ENCODE measurements at places on chromosomes 6 and 20.
A peak's percentile ranks its signal among the peaks of the same experiment; 100 is the strongest.

- H3K27ac ChIP-seq = peak overlapping the region; percentile 99
- peaks cover 4% of the 10 kb centered on the region for H3K36me3 ChIP-seq
- H3K27me3 ChIP-seq = no peaks in the 10 kb centered on the region
- DNase-seq = peak; percentile 85
- no peak overlapping the region for H3K4me3 ChIP-seq
These were observed 35.7 kb upstream of the ID1 start for GRCh38 chr20:31569163-31570020.

- H3K27ac ChIP-seq = peak overlapping the region; percentile 89
- H3K4me3 ChIP-seq = no peak overlapping the region
- DNase-seq = no peak
- H3K36me3 ChIP-seq = peaks cover 34% of the 10 kb centered on the region
- no peaks in the 10 kb centered on the region for H3K27me3 ChIP-seq
- peaks cover 46% of the 10 kb centered on the region for H3K4me1 ChIP-seq
These were observed 25.2 kb downstream of the RIOK1 start for GRCh38 chr6:7414811-7415210.

DNA sequence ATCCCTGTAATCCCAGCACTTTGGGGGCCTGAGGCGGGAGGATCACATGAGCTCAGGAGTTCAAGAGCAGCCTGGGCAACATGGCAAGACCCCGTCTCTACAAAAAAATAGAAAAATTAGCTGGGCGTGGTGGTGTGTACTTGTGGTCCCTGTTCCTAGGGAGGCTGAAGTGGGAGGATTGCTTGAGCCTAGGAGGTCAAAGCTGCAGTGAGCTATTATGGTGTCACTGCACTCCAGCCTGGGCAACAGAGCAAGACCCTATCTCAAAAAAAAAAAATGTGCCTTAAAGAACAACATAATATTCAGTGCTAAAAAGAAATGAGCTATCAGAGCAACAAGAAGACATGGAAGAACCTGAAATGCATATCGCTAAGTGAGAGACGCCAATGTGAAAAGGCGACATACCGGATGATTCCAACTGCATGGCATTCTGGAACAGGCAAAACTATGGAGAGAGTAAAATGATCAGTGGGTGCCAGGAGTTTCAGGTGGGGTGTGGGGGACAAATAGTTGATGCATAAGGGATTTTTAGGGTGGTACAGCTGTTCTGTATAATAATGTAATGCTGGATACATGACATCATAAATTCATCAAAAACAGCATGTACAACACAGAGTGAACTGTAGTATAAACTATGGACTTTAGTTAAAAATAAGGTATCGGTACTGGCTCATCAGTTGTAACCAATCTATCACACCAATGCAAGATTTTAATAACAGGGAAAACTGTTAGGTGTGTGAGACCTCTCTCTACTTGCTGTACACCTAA, 80.8 kb downstream of the GMPR start:
- H3K36me3 ChIP-seq = no peaks in the 10 kb centered on the region
- peaks cover 27% of the 10 kb centered on the region for H3K4me1 ChIP-seq
- peak overlapping the region; percentile 12 for H3K27ac ChIP-seq
- no peak overlapping the region for H3K4me3 ChIP-seq

- H3K4me1 ChIP-seq = peaks cover 15% of the 10 kb centered on the region
- H3K36me3 ChIP-seq = peaks cover 14% of the 10 kb centered on the region
- no peak overlapping the region for H3K27ac ChIP-seq
These were observed 42.7 kb downstream of the MTRES1 start for GRCh38 chr6:107070686-107071085.

DNA sequence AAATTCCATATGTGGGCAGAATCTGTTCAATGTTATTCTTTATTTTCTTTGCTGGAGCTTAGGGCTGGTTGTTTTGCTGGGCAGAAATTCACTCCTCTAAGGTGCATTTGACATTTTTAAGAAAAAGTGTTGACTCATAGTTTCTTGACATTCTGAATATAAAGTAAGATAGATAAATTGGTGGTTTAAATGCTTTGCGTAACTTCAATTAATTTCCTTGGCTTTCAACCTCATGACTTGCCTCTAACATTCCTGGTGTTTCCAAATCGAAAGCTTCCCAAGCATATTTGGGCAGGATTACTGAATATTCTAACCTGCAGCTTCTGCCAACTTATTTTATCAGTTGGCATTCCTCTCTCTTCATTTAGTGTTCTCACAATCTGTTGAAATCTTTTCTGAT, 718.7 kb upstream of the ADGRB3 start:
- peaks cover 6% of the 10 kb centered on the region for H3K4me1 ChIP-seq
- H3K4me3 ChIP-seq = no peak overlapping the region
- no peaks in the 10 kb centered on the region for H3K27me3 ChIP-seq

DNA sequence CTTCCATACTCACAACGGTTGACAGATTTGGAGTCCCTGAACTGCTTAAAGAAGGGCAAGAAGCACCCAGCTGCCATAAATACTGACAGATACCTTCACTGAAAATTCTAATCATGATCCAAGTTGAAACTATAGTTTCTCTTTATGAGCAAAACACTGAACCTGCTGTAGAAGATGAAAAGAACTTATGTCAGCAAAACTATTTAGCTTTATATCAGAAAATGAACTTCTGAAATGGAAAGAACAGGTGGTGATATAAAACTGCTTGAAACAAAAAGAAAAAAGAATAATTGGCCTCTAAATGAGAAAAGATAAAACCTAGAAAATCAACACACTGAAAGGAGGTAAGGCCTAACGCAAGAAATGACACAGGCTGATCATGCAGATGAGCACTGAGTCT, 72.4 kb downstream of the HACE1 start:
- H3K4me1 ChIP-seq = peaks cover 13% of the 10 kb centered on the region
- no peak overlapping the region for H3K27ac ChIP-seq
- no peak overlapping the region for H3K4me3 ChIP-seq
- DNase-seq = no peak

GRCh38 chr20:31698803-31699718, 23.6 kb downstream of the BCL2L1 start:
- H3K36me3 ChIP-seq = peaks cover 17% of the 10 kb centered on the region
- no peak overlapping the region for H3K4me3 ChIP-seq
- peak overlapping the region; percentile 83 for H3K27ac ChIP-seq
- DNase-seq = no peak
- H3K27me3 ChIP-seq = no peaks in the 10 kb centered on the region
- peaks cover 16% of the 10 kb centered on the region for H3K4me1 ChIP-seq

DNA sequence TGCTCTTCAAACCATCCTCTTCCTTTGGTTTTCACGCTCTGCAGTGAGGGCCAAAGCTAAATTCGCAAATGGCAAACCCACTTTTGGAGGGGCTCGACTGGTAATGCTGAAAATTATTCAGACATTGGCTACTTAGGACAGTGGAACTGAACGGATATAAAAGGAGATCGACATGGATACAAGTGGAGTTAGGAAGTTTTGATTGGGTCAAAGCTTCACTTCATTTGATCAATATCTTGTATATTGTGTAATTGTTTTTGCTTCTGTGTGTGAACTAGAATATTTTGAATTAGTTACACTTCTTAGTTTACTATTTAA, 1.2 kb downstream of the FAM8A1 start:
- H3K36me3 ChIP-seq = peaks cover 13% of the 10 kb centered on the region
- peaks cover 18% of the 10 kb centered on the region for H3K4me1 ChIP-seq
- peak overlapping the region; percentile 64 for H3K27ac ChIP-seq
- H3K4me3 ChIP-seq = peak overlapping the region; percentile 72
- no peaks in the 10 kb centered on the region for H3K27me3 ChIP-seq

- DNase-seq = no peak
- H3K4me3 ChIP-seq = no peak overlapping the region
- H3K4me1 ChIP-seq = peaks cover 17% of the 10 kb centered on the region
These were observed 510.2 kb downstream of the RNF144B start for GRCh38 chr6:18897350-18897749.

DNA sequence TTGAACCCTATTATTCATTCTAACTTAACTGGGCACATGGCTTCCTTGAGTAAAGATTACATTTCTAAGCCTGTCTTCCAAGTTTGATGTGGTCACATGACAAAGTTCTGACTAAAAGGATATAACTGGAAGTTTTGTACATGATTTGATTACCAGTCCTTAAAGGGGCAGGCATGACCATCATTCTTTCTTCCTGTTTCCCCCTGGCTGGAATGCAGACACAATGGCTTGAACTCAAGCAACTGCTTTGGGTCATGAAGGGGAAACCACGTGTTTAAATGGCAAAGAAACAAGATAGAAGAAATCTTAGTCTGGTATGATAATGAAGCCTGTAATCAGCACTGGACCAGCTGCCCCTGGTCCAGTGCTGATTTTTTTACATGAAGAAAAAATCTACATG, 15.6 kb upstream of the SHLD1 start:
- H3K4me3 ChIP-seq = no peak overlapping the region
- peaks cover 16% of the 10 kb centered on the region for H3K27me3 ChIP-seq
- H3K4me1 ChIP-seq = peaks cover 16% of the 10 kb centered on the region
- H3K36me3 ChIP-seq = no peaks in the 10 kb centered on the region

DNA sequence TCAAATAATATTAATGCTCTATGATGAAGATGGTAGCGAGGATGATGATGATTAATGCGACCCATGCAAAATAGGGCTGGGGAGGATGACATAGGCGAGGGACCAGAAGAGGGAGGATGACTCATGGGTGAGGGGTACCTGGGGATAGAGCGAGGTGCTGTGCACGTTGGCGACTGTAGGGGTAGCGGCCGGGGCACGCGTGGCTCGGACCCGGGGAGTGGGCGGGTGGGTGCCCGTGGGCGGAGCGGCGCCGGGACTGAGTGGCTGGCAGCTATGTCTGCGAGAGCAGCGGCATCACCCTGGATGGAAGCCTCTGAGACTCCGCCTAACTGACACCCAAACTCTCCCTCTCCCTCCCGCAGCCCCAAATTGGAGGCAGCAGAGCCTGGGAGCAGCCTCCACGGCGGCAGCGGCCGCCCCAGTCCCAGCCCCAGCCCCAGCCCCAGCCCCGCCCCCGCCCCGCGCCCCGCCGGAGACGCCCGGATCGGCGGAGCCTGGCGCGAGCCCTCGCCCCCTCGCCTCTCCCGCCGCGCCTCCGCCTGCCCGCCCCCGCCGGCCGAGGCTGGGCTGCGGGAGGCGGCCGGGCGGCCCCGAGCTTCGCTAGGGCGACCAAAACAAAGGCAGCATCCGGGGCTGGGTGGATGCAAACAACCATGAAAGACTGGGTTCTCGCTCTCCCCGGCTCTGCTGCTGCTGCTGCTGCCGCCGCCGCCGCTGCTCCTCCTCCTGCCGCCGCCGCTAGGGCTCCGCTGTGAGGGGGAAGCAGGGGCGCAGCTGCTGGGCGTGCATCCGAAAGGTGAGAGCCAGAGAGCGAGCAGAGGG, at the start of gene RIMS1:
Gene RIMS1 (plus strand): TSS at position 367 of the 822 bp plus-strand sequence. CDS start 474 bp downstream, outside the sequence.
- peaks cover 82% of the 10 kb centered on the region for H3K27me3 ChIP-seq
- H3K27ac ChIP-seq = no peak within 1 kb of the TSS
- DNase-seq = peak; percentile 66
- H3K4me1 ChIP-seq = peaks cover 7% of the 10 kb centered on the region
- H3K36me3 ChIP-seq = no peaks in the 10 kb centered on the region
- H3K4me3 ChIP-seq = peak within 1 kb of the TSS; percentile 75

- no peak for DNase-seq
- peak overlapping the region; percentile 77 for H3K27ac ChIP-seq
- H3K4me1 ChIP-seq = peaks cover 41% of the 10 kb centered on the region
- no peak overlapping the region for H3K4me3 ChIP-seq
- H3K27me3 ChIP-seq = no peaks in the 10 kb centered on the region
These were observed 123.0 kb downstream of the UTRN start for GRCh38 chr6:144408161-144408560.

DNA sequence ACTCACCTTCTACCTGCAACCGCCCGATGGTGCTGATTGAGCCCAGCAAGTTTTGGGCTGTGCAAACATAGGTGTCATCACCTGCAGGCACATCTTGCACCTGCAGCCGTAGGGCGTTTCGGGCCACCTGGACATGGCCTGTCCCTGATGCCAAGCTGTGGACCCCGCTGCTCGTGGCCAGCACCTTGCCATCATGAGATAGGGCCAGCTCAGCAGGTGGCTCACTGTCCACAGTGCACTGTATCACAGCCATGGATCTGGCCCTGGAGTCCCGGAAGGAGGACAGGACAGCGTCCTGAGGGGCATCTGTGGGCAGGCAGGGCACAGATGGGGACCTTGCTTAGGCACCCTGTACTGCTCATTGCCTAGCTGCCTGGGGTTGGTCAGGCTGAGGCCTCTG, 10.1 kb upstream of the ADAM33 start:
- peaks cover 4% of the 10 kb centered on the region for H3K27me3 ChIP-seq
- no peak overlapping the region for H3K27ac ChIP-seq
- H3K36me3 ChIP-seq = no peaks in the 10 kb centered on the region

DNA sequence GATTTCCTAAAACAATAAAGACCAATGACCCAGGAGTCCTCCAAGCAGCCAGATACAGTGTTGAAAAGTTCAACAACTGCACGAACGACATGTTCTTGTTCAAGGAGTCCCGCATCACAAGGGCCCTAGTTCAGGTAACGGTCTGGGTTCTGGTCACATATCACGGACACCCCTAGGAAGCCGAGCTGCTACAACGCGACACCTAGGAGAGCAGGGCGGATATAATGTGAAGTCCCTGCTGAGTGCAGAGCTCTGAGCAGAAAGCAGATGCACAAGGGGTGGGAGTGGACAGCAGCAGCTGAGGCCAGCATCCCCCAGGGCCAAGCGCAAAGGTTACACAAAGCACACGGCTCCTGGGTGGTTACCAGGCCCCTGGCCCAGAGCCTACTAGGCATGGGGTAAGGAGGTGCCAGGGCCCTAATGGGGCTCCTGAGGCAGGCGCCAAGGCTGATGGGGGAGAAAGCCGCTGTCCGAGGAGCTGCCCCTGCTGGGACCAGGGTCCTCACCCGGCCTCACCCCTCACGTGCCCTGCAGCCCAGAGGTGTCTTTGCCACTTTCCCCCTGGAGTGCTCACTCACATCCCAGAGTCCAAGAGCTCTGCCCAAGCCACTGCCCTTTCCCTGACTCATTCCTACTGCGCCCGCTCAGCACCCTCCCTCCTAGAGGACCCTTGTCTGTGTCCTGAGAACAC, 8.4 kb downstream of the CST7 start:
- H3K4me1 ChIP-seq = no peaks in the 10 kb centered on the region
- no peaks in the 10 kb centered on the region for H3K27me3 ChIP-seq
- H3K27ac ChIP-seq = no peak overlapping the region
- peaks cover 4% of the 10 kb centered on the region for H3K36me3 ChIP-seq
- no peak for DNase-seq

DNA sequence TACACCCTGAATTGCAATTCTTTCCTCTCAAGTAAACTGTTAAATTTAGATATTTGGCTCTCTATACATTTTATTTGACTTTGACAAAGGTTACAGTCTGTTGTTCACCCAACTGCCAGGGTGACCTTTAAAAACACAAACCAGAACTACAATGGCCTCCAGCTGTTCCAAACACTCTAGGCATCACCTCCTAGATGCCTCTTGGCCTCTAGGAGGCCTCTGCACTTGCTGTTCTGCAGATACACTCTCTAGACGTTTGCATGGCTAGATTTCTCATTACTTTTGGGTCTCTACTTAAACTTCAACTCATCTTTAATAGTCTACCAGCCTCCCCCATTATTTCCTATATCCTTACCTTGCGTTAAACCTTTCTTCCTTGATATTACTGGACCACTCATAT, 102.8 kb upstream of the BEND3 start:
- peaks cover 6% of the 10 kb centered on the region for H3K4me1 ChIP-seq
- no peaks in the 10 kb centered on the region for H3K36me3 ChIP-seq
- DNase-seq = no peak
- no peaks in the 10 kb centered on the region for H3K27me3 ChIP-seq
- H3K27ac ChIP-seq = no peak overlapping the region
- no peak overlapping the region for H3K4me3 ChIP-seq

All from mesothelial cell of epicardium (in vitro differentiated cells).